ENCODE measurements at places on chromosomes 1 and 21.

DNA sequence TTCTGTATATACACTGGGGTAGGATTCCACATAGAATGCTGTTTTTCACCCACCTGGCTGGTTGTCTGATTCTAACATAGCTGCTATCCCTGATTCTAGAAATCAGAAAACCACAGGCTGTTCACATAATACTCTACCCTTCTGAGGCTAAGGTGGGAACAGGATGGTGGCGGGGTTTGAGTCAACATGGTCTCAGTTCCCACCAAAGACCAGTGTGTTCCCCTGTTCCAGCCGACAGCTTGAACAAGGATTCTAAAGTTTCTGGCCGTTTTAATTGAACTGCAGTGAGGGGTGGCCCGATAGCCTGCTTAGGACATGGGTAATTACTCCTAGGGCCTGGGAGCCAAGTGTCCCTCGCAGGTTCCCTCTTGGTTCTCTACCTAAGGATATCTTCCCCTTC is 38.4 kb downstream of the PEX14 start:
- DNase-seq: no peak

- no peak for DNase-seq
These were observed 85.9 kb upstream of the GADD45A start for GRCh38 chr1:67599085-67599484.

DNA sequence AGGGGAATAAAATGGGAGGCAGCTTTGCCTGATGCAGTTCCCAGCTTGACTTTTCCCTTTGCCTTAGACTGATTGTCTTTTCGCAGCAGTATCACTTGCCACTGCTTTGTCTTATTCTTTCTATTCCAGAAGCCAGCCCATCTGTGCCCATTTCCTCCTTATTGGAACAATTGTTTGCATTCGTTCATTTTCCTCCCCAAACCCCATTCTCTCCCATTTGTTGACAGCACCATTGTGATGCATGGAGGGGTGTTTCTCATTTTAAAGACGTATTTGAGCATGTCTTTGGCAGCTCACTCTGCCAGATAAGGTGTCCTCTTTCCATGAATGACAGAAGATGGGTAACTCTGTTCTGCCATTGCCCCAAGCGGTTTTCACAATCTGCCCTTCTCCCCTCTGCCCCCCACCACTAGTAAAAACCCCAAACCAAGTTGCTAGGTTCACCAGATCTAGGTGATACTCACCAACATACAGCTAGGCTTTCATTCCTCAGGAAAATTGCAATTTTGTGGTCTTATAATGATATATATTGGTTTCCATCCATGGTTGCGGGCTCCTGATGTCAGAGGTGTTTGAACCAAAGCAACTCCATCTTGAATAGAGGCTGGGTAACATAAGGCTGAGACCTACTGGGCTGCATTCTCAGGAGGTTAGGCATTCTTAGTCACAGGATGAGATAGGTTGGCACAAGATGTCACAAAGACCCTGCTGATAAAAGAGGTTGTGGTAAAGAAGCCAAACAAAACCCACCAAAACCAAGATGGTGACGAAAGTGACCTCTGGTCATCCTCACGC is 30.8 kb downstream of the SERBP1 start:
- no peak for DNase-seq

DNA sequence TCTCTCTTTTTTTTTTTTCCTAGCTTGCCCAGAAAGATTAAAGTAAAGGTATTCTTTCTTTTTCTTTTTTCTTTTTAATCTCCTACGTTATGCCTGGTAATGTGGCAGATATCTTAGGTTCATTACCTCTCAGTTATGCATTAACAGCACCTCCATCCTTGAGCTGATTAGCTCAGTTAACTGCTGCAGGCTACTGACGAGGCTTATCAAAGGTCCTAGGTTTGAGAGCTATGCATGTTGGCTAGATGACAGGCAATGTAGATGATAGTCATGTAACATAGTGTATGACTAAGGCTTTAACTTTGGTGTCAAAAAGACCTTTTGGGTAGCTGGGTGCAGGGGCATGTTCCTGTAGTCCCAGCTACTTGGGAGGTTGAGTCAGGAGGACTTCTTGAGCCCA is 53.7 kb upstream of the CACYBP start:
- no peak for DNase-seq

DNA sequence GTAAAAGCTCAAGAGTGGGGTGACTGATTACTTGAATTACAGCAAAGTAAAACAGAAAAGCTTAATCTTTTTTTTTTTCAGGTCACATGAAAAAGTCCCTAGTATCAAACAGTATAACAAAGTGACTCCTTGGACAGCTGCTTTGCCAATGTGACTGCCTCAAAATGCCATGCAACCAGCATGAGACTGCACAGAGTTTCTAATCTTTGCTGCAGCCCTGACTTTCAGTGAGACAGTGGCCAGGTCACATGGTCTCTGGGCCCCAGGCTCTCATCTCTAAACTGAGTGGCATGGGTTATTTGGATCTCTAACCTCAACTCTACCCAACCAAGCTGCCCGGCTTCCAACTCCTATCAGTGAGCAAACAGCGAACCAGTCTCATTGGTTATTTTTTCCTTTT is 169.0 kb downstream of the VAV3 start:
- no peak for DNase-seq

GRCh38 chr1:31859719-31860118 is 43.9 kb upstream of the SPOCD1 start:
- DNase-seq: no peak

GRCh38 chr1:3180915-3181314 is 111.9 kb downstream of the PRDM16 start:
- DNase-seq: no peak

DNA sequence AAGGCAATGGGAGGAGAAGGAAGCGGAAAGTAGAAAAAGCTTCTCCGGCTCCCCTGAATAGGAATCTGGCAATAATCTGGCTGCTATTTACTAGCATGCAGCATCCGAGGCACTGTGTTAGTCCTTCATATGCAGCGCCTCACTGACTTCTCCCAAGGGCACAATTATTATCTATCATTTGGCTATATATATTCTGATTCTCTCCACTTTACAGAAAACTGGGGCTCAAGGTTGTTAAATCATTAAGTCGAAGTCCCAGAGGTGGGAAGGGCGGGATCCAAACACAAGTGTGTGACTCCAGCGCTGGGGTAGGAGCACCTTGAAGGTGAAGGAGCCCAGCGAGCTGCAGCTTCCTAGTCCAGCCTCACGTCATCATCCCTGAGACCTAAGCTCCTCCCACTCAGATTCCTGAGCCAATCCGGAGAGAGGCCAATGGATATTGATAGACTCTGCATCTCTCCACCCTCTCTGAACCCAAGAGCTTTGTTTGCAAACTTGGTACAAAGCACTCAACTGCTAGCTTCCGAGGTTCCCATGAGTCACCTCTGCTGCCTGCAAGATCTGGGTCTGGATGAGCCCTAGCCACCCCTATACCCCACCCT is 16.6 kb upstream of the EYA3 start:
- no peak for DNase-seq

DNA sequence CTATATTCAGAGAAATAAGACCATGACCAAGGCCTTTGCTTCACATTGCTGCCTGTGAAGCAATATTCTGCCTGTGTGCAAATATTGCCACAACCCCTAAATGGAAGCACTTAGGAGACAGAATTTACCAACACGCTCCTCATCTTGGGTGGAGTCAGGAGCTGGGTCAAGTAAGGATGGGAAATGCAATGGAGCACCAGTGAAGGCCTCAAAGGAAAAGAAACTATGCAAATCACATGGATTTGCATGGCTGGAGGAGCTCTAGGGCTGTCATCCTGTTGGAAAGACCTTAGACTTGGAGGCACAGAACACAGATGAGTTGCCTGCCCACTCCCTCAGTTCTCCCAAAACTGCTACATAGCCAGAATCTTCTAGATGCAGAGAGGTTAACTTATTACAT is 435.5 kb downstream of the SIPA1L2 start:
- no peak for DNase-seq

GRCh38 chr1:14138135-14138506 is 438.1 kb downstream of the PRDM2 start:
- no peak for DNase-seq

DNA sequence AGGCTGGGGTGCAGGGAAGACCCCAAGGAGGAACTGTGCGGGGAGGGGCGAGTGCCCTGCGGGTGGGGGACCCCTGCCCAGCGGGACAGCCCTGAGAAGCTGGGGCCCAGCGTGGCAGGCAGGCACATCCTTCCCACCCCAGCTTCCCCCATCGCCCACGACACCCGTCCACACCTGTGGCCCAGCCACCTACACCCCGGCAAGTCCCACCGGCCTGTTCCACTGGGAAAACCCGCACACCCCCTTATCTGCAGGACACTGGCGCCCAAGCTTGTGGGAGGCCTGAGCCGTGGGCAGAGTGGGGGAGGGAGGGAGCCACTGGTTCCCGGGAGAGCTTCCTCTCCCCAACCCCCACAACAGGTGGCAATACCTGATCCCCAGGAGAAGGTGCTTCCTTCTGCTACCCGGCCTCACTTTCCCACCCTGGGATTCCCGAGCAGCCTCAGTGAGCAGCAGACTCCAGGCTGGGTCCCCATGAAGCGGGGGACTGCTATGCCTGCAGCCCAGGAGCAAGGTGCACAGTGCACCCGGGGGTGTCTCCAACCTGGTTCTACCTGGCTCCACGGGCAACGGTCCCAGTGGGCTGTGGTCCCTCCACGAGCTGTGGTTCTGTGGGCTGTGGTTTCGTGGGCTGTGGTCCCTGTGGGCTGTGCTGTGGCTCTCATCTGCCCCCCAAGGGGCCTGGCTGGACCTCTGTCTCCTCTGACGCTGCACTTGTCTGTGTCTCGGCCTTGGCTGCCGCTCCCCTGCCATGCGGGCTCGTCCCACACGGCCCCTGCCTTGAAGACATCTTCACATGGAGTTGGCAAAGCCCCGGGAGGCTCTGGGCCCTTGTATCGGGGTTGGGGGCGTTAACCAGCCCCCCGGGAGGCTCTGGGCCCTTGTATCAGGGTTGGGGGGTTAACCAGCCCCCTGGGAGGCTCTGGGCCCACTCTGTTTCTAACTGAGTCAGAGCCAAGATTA is 37.8 kb upstream of the POFUT2 start:
- no peak for DNase-seq

DNA sequence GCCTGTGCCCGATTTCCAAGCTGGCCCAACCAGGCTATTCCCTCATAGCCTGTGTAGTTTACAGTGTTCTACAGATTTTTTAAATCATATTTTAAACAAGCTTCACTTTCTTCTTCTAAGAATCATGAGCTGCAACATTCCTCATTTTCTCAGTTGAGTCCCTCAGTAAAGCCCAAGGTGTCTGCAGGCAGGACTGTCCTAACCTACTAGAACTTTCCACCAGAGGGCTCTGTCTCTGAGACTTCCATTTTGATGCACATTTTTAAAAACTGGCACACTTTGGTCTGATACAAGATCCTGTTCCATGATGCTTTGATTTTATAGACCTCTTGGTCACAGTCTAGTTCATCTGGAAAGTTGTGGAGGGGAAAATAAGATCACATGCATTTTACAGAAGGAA is 21.6 kb upstream of the SLAMF6 start:
- no peak for DNase-seq

DNA sequence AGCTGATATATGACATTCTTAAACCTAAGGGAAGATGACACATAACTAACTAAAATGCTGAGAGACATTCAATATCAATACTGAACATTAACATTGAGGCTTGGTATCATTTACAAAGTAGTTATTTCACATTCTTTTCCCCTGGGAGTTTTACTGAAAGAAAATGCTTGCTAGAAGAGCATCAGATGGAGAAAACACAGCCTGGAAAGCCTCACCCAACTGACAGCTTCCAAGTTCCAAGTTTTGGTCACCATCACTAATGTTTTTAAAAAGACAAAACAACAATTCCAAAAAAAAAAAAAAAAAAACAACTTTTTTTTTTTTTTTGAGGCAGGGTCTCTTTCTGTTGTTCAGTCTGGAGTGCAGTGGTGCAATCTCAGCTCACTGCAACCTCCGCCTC is 80.6 kb downstream of the DSCAM start:
- DNase-seq: no peak

GRCh38 chr1:198906739-198907422 is 268.0 kb downstream of the PTPRC start:
- DNase-seq: no peak

DNA sequence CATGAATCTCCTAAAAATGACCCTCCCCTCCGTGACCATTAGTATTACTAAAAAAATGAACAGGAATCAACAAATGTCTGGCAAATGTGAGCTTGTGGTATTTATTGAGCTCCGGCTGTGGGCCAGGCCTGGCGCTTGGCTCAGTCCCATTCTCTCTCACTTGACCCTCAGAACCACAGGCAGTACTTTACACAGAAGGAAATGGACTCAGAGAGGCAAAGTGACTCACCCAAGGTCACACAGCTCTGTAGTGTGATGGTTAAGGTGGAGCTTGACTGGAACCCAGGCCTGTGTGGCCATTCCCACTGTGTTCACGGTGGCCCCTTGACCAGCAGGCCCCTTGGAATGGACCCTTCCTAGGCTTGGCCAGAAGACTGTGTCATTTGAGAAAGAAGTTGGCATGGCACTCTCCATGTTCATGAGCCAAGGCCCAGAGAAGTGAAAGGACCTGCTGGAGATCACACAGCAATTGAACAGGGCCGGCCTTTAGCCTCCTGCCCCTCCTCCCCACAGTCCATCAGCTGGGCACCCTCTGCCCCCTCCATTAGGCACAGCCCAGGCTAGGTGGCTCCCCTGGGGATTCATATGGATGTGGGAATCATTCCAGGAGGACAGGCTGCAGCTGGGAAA is 32.1 kb downstream of the FAM151A start:
- no peak for DNase-seq
